H1 (cell line): ENCODE measurements at places on chromosomes 1 and 21. TPM values are rescaled to one million over a fixed set of nuclear protein-coding genes. Genes with fewer than 3 reads are reported as not detected.

GRCh38 chr1:56434740-56435139, 144.6 kb downstream of the PLPP3 start:
- H3K4me3 ChIP-seq: no peak overlapping the region
- H3K27ac ChIP-seq: no peak overlapping the region
- no peaks in the 10 kb centered on the region for H3K27me3 ChIP-seq
- peaks cover 26% of the 10 kb centered on the region for H3K4me1 ChIP-seq

GRCh38 chr1:101971304-101971703, 25.4 kb downstream of the OLFM3 start:
- no peak overlapping the region for H3K4me3 ChIP-seq
- no peak overlapping the region for H3K27ac ChIP-seq
- H3K36me3 ChIP-seq: no peaks in the 10 kb centered on the region
- no peak for DNase-seq
- H3K4me1 ChIP-seq: no peaks in the 10 kb centered on the region; the same call in 1 of the 2 replicates

GRCh38 chr1:70893381-70893780, 154.2 kb downstream of the PTGER3 start:
- no peaks in the 10 kb centered on the region for H3K27me3 ChIP-seq
- no peaks in the 10 kb centered on the region for H3K36me3 ChIP-seq
- H3K4me3 ChIP-seq: no peak overlapping the region

DNA sequence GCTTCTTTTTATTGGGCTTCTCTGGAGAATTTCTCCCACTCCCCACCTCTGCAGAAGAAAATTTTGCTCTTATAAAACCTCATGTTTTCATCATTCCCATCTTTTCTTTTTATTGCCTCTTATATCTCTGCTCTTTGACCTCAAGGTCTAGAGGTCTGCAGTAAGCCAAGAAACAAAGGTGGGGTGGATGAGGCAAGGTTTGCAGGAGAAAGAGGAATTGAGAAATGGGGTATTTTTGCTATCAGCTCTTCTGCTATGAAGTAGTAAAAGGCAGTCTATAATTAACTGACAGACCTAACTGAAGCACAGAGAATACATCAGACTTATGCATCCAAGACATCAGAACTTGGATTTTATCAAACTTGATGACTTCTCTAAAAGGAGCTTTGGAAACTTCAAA, 22.9 kb downstream of the SYT11 start:
- no peak for DNase-seq
- H3K27me3 ChIP-seq: no peaks in the 10 kb centered on the region
- H3K36me3 ChIP-seq: no peaks in the 10 kb centered on the region
- H3K4me3 ChIP-seq: no peak overlapping the region
- H3K27ac ChIP-seq: no peak overlapping the region
- H3K4me1 ChIP-seq: no peaks in the 10 kb centered on the region

- H3K36me3 ChIP-seq: no peaks in the 10 kb centered on the region
- H3K27ac ChIP-seq: no peak overlapping the region
- peaks cover 5% of the 10 kb centered on the region for H3K4me1 ChIP-seq
- no peaks in the 10 kb centered on the region for H3K27me3 ChIP-seq
- no peak overlapping the region for H3K4me3 ChIP-seq
- DNase-seq: no peak
These were observed 14.6 kb downstream of the PIGP start for GRCh38 chr21:37058261-37058660.

- no peak overlapping the region for H3K27ac ChIP-seq
- H3K4me1 ChIP-seq: no peaks in the 10 kb centered on the region
- H3K27me3 ChIP-seq: no peaks in the 10 kb centered on the region
- H3K36me3 ChIP-seq: no peaks in the 10 kb centered on the region
- no peak overlapping the region for H3K4me3 ChIP-seq
These were observed 5.2 kb downstream of the TMCO1 start for GRCh38 chr1:165763442-165763841.

DNA sequence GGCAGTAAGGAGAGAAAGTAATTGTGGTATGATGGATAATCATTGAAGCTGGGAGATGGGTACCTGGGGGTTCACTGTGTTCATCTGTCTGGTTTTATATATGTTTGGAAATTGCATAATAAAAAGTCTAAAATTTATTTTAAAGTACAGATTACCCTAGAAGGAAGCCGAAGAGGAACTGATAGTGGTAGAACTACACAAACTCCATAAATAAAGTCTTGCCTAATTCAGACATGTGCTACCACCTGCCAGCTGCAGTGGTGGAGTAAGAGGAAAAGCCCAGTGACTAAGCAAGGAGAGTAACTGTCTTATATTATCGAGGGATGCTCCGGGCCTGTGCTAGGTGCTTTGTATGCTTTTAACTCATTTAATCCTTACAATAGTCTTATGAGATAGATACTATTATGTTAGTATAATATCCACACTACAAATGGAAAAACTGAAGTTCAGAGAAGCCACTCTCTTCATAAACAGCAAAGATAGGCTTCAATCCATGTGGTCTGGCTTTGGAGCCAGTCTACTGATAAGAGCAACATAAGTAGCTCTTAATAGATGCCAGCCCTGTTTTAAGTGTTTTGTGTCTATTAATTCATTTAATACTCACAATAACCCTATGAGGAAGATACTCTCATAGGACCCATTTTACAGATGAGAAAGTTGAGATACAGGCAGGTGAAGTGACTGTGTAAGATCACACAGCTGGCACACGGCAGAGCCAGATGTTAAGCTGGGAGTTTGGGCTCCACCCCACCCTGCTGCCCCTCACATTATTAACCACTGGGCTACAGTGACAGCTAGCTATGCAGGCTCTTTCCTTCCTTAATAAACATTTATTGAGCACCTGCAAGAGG, 56.8 kb upstream of the HNRNPU start:
- H3K4me1 ChIP-seq: peaks cover 2% of the 10 kb centered on the region; the same call in 1 of the 2 replicates
- DNase-seq: no peak
- peaks cover 8% of the 10 kb centered on the region; the same call in 1 of the 2 replicates for H3K27me3 ChIP-seq

GRCh38 chr21:34688145-34688544, 19.4 kb downstream of the CLIC6 start:
- DNase-seq: no peak
- H3K27me3 ChIP-seq: no peaks in the 10 kb centered on the region
- H3K4me1 ChIP-seq: no peaks in the 10 kb centered on the region

DNA sequence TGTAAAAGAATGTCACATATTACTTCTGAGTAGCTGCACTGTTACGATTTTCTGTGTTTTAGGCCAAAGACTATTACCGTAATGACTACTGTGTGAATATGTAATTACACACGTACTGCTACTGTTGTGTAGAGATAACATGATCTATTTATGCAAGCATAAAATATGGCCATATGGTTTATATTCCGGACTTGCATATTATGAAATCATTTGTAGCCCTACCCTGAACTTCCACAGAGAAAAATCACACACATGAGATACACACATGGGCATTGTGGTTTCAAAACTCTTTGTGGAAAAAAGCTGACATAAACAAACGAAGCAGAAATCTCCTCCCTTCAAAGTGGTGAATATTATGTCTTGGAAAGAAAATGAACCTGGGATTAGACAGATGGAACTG, 373.0 kb upstream of the ADAMTS5 start:
- H3K27me3 ChIP-seq: no peaks in the 10 kb centered on the region
- no peak overlapping the region for H3K27ac ChIP-seq
- no peaks in the 10 kb centered on the region for H3K36me3 ChIP-seq
- DNase-seq: no peak
- no peaks in the 10 kb centered on the region for H3K4me1 ChIP-seq

GRCh38 chr21:37060296-37060695, 12.6 kb downstream of the PIGP start:
- no peak overlapping the region for H3K27ac ChIP-seq
- no peaks in the 10 kb centered on the region for H3K36me3 ChIP-seq
- H3K4me1 ChIP-seq: peaks cover 13% of the 10 kb centered on the region
- DNase-seq: peak; percentile 43
- no peak overlapping the region for H3K4me3 ChIP-seq
- H3K27me3 ChIP-seq: no peaks in the 10 kb centered on the region

DNA sequence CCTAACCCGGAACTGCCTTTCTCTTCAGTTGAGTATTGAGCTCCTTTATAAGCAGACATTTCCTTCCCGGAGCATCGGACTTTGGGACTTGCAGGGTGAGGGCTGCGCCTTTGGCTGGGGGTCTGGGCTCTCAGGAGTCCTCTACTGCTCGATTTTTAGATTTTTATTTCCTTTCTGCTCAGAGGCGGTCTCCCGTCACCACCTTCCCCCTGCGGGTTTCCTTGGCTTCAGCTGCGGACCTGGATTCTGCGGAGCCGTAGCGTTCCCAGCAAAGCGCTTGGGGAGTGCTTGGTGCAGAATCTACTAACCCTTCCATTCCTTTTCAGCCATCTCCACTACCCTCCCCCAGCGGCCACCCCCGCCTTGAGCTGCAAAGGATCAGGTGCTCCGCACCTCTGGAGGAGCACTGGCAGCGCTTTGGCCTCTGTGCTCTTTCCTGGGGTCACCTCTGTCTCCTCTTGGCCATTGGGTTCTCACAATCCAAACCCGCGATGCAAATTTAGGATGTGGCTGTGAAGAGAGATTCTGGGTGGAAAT, 3.7 kb downstream of the OLIG2 start:
- peaks cover 90% of the 10 kb centered on the region for H3K27me3 ChIP-seq
- H3K27ac ChIP-seq: no peak overlapping the region
- no peaks in the 10 kb centered on the region for H3K36me3 ChIP-seq

- H3K36me3 ChIP-seq: no peaks in the 10 kb centered on the region; the same call in 1 of the 2 replicates
- H3K27ac ChIP-seq: no peak overlapping the region
- no peaks in the 10 kb centered on the region for H3K27me3 ChIP-seq
- DNase-seq: no peak
- H3K4me1 ChIP-seq: no peaks in the 10 kb centered on the region
These were observed 54.4 kb upstream of the RIPK4 start for GRCh38 chr21:41821081-41821755.

GRCh38 chr1:163395790-163396189, 74.0 kb downstream of the NUF2 start:
- DNase-seq: no peak
- no peak overlapping the region for H3K27ac ChIP-seq
- no peak overlapping the region for H3K4me3 ChIP-seq

DNA sequence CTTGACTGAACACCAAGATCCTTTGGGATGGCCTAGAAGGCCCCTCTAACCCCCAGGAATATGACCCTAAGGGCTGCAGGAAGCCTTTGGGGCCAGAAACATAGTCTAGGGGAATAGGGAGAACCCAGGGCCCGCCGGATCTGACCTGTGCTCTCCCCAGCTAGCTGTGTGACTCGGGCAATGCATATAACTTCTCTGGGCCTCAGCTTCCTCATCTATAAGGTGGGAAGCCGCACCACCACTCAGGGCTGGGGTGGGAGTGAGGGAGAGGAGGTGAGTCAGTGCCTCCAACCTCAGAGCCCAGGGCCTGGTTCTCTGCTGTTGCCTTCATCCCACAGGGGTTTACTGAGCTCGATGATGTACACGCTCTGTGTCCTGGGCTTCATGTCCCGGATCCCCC, 434.4 kb downstream of the PTPRU start:
- H3K4me3 ChIP-seq: no peak overlapping the region
- H3K27me3 ChIP-seq: no peaks in the 10 kb centered on the region
- no peaks in the 10 kb centered on the region for H3K4me1 ChIP-seq
- H3K27ac ChIP-seq: no peak overlapping the region
- no peaks in the 10 kb centered on the region for H3K36me3 ChIP-seq
- no peak for DNase-seq

Gene IBA57
- total RNA-seq: 5.9 and 7.8 TPM in 2 replicates

DNA sequence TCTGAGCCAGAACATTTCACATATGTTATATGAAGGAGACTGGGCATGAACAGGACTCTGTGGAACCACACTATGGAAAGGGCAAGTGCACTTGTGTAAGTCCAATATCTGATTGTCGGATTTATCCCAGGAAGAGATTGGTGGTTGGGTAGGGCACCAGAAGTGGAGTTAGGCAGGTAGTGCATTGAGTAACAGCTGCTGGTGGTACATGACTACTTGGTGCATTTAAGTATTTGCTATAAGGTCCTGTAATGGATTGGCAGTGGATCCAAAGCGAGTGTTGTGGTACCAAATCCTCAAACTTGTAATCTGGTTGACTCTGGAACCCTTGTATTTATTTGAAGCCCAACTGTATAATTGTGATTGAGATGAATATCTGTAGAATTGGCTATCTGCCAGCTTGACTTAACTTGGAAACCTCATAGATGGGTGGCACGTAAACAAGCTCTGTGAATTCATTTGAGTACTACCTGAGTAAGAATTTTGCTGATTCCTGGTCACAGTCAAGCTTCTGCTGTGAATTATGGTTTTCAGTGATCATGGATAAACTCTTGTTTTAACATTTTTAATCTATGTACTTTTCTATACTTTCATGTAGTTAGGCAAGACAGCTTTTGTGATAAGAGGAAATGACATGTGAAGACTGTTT, 21.1 kb downstream of the UBAP2L start:
- H3K4me1 ChIP-seq: no peaks in the 10 kb centered on the region
- no peaks in the 10 kb centered on the region for H3K27me3 ChIP-seq
- H3K4me3 ChIP-seq: no peak overlapping the region

GRCh38 chr21:41064334-41064791, 103.6 kb upstream of the BACE2 start:
- no peak for DNase-seq
- no peak overlapping the region for H3K27ac ChIP-seq
- no peaks in the 10 kb centered on the region for H3K36me3 ChIP-seq

Gene HMCN1
- 14.4 and 14.6 TPM in 2 replicates for total RNA-seq

Gene LCE2B
- total RNA-seq: not detected in 2 replicates

Gene PTCH2
- 1.2 and 1.5 TPM in 2 replicates for total RNA-seq

GRCh38 chr1:211908453-211908852, 77.9 kb upstream of the LPGAT1 start:
- no peaks in the 10 kb centered on the region for H3K36me3 ChIP-seq
- no peak for DNase-seq
- H3K4me1 ChIP-seq: no peaks in the 10 kb centered on the region
- H3K27me3 ChIP-seq: no peaks in the 10 kb centered on the region

DNA sequence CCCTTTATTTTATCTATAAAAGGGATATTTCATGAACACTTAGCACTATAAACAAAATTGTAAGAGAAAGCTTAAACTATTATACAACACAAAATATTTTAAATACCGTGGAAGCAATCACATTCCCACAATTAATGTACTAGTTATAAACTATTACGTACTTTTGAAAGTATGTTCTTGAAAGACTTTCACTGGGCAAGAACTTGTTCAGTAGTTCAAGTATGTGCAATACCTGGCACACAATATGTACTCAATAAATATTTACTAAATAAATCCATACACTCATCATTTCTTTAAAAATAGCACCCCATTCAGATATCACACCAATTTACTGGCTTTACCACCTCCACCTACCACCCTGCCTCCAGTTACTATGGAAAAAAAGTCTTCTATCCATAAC, 12.6 kb upstream of the FMO2 start:
- no peak overlapping the region for H3K27ac ChIP-seq
- DNase-seq: no peak
- H3K27me3 ChIP-seq: no peaks in the 10 kb centered on the region
- H3K36me3 ChIP-seq: no peaks in the 10 kb centered on the region
- no peak overlapping the region for H3K4me3 ChIP-seq
- no peaks in the 10 kb centered on the region for H3K4me1 ChIP-seq

GRCh38 chr1:173426057-173426456, 51.1 kb upstream of the PRDX6 start:
- DNase-seq: no peak
- no peaks in the 10 kb centered on the region for H3K36me3 ChIP-seq
- peaks cover 5% of the 10 kb centered on the region for H3K4me1 ChIP-seq

Gene C1orf226
- total RNA-seq: 18.8 and 19.5 TPM in 2 replicates

- H3K27me3 ChIP-seq: no peaks in the 10 kb centered on the region
- no peaks in the 10 kb centered on the region for H3K4me1 ChIP-seq
These were observed 431.9 kb downstream of the MATN1 start for GRCh38 chr1:30291526-30291925.

- peaks cover 34% of the 10 kb centered on the region for H3K36me3 ChIP-seq
- no peak for DNase-seq
- H3K4me1 ChIP-seq: 0 out of 2 replicates have a peak, but pooled peaks cover 3% of the 10 kb centered on the region
- no peak overlapping the region for H3K4me3 ChIP-seq
- no peaks in the 10 kb centered on the region for H3K27me3 ChIP-seq
- no peak overlapping the region for H3K27ac ChIP-seq
These were observed 91.9 kb downstream of the ARHGEF10L start for GRCh38 chr1:17631410-17631809.

Gene NEXN
- total RNA-seq: 2.6 and 2.9 TPM in 2 replicates
